ENCODE measurements at places on chromosomes 4 and X.
A peak's percentile ranks its signal among the peaks of the same experiment; 100 is the strongest.

DNA sequence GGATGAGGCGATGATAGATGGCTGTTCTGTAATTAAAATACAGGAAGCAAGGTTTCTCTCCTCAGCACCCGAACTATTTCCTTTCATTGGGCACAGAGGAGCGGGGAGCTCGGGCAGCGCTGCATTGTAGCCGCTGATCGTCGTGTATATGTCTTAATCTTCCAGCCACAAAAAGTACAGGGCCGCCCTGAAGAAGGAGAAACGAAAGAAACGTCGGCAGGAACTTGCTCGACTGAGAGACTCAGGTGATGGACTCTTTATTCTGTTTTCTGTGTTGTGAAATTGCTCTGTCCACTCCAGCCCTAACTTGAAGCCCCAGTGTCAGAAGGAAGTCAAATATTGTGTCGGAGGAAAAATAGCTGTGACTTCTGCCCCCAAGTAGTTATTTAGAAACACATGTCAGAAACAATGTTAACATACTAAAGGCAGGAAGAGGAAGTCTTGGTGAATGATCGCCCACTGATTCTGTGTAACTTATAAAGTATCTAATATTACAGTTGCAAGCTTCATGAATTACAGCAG, 546 bp downstream of the ZRSR2 start:
- DNase-seq, result no peak

DNA sequence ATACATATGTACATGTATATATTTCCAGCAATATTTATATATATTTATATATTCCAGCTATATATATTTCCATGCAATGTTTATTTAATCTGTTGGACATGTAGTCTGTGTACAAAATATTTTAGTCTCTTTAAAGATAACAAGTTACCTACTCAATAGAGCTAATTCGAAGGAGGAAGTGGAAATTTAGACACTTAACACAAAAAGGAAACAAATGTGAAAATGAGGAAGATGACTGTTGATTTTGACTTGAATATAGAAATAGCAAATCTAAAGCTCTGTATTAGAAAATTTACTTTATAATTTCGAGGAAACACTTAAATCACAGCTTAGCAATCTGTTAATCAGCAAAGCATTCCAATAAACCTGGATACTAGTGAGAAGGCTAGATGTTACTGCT, 1064.4 kb downstream of the PCDH7 start:
- DNase-seq, result no peak

- no peak for DNase-seq
Measured at GRCh38 chr4:28073860-28074555, 1213.4 kb downstream of the STIM2 start.

- DNase-seq, result peak; percentile 52
Measured at GRCh38 chr4:129362691-129363274, 266.8 kb downstream of the C4orf33 start.

DNA sequence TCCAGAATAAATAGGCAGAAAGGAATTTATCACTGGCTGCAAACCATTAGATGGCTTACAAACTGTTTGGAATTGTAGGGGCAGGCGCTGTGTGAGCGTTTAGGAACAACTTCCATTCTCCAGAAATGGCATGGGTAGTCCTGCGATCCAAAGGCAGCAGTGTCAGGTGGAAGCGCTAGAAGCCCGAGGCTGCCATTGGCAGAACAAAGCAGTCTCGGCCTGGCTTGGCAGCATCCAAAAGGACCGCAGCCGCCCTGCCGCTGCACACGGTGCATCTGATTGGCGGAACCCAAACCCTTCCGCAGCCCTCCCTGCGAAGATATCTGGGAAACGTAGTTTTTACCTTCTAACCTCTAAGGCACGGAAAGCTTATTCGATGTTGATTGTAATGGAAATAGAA, 23.6 kb upstream of the YTHDC1 start:
- DNase-seq, result peak; percentile 67

GRCh38 chr4:103197765-103198110, 405 bp downstream of the CENPE start:
- DNase-seq, result no peak

- no peak for DNase-seq
Measured at GRCh38 chr4:16271411-16271810, 45.1 kb upstream of the TAPT1 start.

DNA sequence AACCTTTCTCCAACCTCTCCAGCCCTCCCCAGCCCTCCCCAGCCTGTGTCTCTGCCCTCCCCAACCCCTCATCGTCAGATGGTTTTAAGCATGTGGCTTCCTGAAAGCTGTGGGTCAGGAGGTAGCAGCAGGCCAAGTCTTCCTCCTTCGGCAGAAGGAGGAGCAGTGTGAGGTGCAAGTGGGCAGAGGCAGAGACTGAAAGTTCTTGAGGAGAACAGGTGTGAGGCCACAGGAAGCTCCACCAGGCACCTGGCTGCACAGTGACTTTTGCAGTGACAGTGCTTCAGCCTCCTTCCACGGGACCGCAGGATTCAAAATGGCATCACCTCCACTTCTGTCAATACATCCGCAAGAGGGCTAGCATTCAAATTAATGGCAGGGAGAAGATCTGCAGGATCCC, 203.9 kb upstream of the LEF1 start:
- no peak for DNase-seq

DNA sequence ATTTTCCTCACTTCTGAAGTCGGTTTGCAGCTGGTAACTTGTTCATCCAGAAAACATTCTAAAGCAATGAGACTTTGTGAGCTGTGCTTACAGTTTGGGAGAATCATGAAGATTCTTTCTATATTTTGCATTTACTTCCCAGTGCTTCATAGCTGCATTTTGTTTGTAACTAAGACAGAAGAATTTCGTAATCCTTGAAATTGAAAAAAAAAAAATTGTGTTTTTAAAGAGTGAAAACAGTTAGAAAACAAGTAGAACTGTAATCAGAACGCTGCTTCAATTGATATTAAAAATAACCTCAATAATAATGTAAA, 392.4 kb downstream of the UNC5C start:
- DNase-seq, result no peak

GRCh38 chrX:10602646-10603045, 17.7 kb downstream of the MID1 start:
- DNase-seq, result no peak

Measured in stimulated activated CD4-positive, alpha-beta T cell treated with anti-CD3 and anti-CD28 coated beads, Interleukin-4, amount 100 ng/mL, for 24 hours (primary cell).